ENCODE measurements at places on chromosomes 1 and 21.

GRCh38 chr1:91527266-91527765 lies 26.7 kb downstream of the CDC7 start:
- no peak for DNase-seq

DNA sequence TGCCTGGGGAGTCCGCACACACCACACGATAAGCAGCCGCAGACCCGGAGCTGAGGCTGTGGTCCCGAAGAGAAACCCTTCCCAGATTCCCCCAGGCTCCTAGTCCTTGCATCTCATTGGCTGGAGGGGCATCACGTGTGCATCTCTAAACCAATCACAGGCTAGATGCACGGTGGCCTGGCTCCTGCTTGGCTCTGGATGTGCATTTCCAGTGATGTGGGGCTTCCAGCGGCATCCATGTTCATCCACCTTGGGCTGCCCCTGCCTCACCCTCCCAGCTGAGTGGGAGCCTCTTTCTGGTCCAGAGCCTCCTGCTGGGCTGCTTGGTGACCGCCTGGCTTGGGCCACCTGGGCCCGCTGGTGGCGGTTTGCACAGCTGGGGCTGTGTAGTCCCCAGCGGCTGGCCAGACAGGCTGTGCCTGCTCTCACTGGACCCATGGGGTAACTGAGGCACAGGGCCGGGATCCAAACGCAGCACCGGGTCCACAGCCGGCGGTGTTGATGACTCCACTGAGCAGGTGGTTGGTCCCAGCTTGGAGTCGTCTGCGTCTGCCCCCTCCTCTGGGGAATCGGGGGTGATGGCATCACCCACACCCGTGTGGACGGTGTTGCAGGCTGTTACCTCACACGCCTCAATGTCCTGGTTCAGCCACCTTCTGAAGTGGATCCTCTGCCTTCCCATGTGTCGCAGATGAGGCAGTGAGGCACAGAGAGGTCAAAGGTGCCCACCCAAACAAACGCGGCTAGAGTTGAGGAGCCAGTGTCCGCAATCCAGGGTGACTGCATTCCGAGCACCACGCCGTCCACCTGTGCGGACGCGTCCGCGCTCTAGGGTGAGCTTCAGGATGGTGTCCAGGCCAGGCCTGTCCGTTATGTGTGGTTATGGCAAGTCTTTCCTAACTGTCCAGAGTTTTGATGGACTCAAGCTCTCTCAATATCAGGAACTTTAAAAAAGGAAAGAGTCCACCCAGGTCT lies 41.3 kb downstream of the COL6A1 start:
- DNase-seq = no peak

DNA sequence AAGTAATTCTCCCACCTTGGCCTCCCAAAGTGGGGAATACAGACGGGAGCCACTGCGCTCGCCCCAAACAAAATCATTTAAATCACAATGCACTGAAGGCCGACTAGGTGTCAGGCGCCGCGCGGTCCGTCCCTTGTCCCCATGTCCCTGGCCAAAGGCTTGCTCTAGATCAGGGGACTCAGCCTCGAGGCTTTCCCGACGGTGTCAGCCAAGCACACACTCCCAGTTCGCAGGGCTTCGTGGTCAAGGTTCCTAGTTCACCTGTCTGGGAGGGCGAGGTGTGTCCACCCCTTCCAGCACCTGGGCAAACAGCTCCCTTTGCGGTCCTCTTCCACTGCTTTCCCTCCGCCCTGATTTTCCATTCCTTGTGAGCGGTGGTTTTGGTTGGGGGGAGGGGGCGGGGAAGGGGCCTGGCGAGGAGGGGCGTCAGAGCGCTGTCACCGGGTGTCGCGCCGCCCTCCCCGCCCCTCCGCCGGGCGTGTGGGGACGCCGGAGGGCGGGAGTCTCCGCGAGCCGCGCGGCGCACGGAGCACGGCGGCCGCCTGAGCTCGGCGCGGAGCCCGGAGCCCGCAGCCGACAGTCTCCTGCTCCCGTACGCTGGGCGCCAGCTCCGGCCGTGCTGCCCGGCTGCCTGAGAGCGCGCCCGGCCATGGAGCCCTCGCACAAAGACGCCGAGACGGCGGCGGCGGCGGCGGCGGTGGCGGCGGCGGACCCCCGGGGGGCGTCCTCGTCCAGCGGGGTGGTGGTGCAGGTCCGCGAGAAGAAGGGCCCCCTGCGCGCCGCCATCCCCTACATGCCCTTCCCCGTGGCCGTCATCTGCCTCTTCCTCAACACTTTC lies at the start of gene STUM:
Gene STUM, plus strand, starts transcription at position 509 of the 838 bp plus-strand sequence. Its CDS starts 141 bp downstream, at position 650.
- DNase-seq = no peak

GRCh38 chr21:32572574-32573420 lies 12.5 kb downstream of the TCP10L start:
- no peak for DNase-seq

- no peak for DNase-seq
These were observed 25.6 kb downstream of the LRRC42 start for GRCh38 chr1:53971718-53972117.

DNA sequence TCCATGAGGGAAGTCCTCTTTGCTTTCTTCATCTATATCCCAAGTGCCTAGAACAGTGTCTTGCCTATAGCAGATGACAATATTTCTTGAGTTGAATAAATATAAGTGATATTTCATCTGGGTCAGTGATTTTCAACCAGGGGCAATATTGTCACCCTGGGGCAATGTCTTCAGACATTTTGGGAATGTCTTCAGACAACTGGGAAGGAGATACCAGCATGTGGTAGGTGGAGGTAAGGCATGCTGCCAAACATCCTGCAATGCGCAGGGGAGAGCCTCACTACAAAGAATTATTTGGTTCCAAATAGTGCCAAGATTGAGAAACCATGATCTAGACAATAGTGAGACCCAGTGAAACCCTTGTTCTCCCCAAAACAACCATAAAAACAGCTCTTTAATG lies 54.7 kb downstream of the C1orf94 start:
- DNase-seq = no peak

- peak; percentile 13 for DNase-seq
These were observed 28.5 kb upstream of the RLF start for GRCh38 chr1:40132383-40133311.

- no peak for DNase-seq
These were observed 27.0 kb downstream of the ABCA4 start for GRCh38 chr1:94093996-94094395.

- DNase-seq = no peak
These were observed 6.3 kb downstream of the PFDN2 start for GRCh38 chr1:161111527-161111926.

- no peak for DNase-seq
These were observed 57.7 kb downstream of the DMAP1 start for GRCh38 chr1:44270686-44271628.

- DNase-seq = no peak
These were observed 61.3 kb downstream of the CD34 start for GRCh38 chr1:207849646-207850045.

DNA sequence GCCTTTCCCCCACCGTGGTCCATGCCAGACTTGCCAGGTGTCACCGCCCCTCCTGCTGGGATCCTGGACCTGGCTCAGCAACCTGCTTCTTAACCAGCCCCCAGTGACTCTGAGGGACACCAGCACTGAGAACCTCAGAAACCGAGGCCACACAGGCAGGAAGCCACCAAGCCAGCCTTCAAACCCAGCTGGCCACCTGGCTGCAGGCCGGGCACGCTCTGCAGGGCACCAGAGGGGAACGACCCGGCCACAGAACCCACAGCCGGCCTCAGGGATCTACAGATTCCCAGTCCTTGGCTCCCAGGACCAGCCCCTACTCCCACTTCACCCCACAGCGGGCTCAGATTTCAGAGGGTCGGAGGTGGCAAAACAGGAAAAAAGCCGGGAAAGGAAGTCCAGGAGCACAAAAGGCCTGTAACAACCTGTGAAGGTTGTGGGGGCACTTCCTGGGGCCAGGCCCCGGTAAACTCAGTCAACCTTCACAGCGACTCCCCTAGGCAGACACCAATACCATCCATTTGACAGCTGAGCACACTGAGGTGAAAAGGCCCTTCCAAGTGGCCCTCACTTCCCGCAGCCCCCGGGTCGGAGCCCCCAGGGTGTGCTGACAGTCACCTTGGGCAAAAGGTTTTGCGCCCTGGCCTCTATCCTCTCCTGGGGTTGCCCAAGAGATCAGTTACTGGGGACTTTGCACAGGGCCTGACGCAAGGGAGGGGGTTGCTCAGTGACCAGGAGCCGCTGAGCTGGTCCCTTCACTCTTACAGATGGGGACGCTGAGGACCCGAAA lies 14.1 kb downstream of the RUNX3 start:
- no peak for DNase-seq

DNA sequence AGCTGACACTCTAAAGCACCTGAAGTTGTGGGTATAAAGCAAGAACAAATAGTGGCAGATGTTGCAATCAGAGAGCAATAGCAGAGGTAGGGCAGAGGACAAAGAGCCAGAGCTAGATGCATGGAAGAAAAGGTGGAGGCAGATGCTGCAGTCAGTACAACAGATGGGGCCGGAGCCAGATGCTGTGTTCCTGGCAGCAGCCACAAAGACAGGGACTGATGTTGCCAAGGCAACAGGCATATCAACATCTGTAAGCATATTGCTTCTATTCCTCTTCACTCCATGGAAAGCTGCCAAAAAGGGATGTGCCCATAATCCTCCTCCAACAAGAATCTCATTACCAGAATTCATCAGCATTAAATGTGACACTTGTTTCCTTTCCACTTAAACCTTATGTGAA lies 108.0 kb downstream of the TNNI3K start:
- DNase-seq = no peak

GRCh38 chr1:31681415-31681814 lies 22.4 kb downstream of the COL16A1 start:
- DNase-seq = no peak

DNA sequence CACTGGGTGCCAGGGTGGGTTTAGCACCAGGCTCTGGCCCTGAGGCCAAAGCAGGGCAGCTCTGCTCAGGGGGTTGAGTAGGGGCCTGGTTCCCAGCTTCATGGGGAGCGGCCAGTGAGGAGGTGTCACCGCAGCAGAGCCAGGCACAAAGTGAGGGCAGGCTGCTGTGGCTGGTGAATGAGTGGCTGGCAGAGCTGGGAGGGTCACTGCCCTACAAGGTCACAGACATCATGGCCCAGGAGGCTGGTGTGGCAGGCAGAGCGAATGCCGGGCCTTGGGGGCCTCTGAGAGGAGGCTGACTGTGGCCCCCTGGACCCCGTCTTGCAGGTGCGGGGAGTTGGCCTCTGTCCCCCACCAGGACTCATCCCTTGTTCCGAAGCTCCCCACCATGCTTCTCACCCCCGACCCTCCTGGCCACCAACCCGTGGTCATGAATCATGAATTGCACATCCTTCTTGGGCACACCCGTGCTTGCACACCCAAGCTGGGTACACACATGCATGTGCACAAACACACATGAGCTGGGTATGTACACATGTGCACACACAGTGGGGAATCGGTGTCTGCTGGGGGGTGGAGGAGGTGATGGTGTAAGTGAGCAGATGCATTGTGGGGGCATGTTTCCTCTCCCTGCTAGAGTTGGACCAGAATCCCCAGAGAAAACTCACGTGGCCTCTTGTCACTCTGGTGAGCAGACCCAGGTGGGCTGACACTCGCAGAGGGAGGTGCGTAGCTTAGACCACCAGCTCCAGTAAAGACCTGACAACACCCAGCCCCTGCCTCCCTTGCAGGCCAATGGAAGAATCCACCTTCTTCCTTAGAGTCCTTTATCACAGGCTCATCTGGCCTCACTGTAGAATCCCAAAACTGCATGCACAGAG lies 4.8 kb upstream of the GNB1 start:
- DNase-seq = no peak

- DNase-seq = no peak
These were observed 657.9 kb downstream of the BRINP3 start for GRCh38 chr1:189819751-189820150.

GRCh38 chr21:41361786-41362604 lies at the start of gene MX2:
MX2 (plus strand) TSS chr21:41362027; CDS start chr21:41376907, 14,880 bp downstream.
- no peak for DNase-seq

- no peak for DNase-seq
These were observed 452.1 kb upstream of the PROX1 start for GRCh38 chr1:213535679-213536078.

- DNase-seq = no peak
These were observed 284.5 kb upstream of the USP25 start for GRCh38 chr21:15445327-15445726.

GRCh38 chr1:37808369-37809319 lies 636 bp upstream of the YRDC start:
- DNase-seq = peak; percentile 68

DNA sequence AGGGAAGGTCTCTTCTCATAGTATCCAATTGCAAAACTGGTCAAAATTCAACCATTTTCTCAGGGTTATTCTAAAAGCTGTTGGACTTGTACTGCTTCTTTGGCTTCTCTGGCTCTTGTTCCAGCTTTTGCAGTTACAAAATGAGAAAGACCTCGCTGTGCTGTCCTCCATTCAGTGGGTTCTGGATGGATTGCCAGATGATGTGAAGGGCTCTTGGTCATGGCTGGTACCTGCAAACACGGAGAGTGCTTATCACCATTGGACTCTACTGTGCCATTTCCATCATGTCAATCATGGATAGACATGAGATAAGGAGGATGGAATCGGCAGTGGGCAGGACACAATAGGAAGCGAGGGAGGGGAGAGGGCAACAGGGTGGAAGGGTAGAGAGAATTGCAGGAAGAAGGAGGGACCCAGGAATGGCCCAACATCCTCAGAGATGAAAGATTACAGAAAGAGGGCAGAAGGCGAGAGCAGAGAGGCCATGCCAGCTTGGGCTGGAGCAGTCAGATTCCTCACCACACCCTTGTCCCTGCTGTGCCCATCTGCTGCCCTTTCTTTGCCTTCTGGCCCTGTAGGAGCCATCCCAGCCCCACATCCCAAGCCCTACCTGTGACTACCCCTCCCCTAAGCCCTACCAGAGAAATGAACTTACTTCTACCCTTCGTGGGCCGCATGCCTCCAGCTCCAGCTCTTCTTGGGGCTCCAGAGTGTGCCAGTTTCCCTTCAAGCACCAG lies 70.3 kb downstream of the HIVEP3 start:
- no peak for DNase-seq

- DNase-seq = no peak
These were observed 24.2 kb downstream of the SLC19A2 start for GRCh38 chr1:169461390-169462000.

- DNase-seq = no peak
These were observed at the start of gene HS2ST1 for GRCh38 chr1:86914601-86914997. HS2ST1 (plus strand) TSS chr1:86914635.

GRCh38 chr1:108057541-108057940 lies 92.6 kb upstream of the VAV3 start:
- DNase-seq = no peak

DNA sequence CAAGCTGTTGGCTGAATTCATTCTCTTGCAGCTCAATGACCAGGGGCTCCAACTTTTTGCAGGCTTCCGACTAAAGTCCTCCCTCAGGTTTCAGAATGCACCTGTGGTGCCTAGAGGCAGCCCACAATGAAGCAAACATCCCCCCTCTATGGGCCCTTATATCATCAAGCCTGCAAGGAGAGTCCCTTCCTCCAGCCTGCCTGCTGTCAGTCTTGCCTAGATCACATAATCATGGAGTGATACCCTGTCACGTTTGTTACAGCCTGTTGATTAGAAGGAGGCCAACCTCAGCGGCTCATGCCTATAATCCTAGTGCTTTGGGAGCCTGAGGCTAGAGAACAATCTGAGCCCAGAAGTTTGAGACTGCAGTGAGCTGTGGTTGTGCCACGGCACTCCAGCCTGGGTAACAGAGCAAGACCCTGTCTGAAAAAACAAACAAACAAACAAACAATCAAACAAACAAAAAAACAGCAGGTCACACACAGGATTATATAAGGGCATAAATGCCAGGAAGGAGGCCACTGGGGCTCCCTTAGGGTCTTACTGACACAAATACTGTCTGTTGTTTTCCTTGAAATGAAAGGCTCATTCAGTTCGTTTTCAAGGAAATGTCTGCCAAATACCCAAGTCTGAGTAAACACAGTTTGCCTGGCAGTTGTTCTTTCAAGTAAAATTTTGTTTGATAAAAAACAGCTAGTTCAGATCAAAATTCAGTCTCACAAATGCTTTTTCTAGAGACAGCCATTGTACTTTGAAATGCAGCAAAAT lies 4.7 kb upstream of the SPRR3 start:
- no peak for DNase-seq
